Smooth muscle cell of the pulmonary artery (primary cell): ENCODE measurements at places on chromosomes 3 and 15. TPM values are rescaled to one million over a fixed set of nuclear protein-coding genes. Genes with fewer than 3 reads are reported as not detected.

EFCC1 gene
- total RNA-seq: not detected in 2 replicates

GOLGA8J gene
- not detected in 2 replicates for total RNA-seq

ST3GAL6 gene
- total RNA-seq: 6.4 and 19.9 TPM in 2 replicates

SLCO2A1 gene
- total RNA-seq: under 0.01 TPM in 2 replicates

CYP8B1 gene
- not detected in 2 replicates for total RNA-seq

DUOX1 gene
- 0.13 TPM in 1 of 2 replicates, not detected in the other for total RNA-seq

SLC2A2 gene
- not detected in 2 replicates for total RNA-seq

ZPLD1 gene
- 0.13 and 1.1 TPM in 2 replicates for total RNA-seq

P2RY1 gene
- 0.17 and 0.59 TPM in 2 replicates for total RNA-seq

STAB1 gene
- 0.50 and 0.59 TPM in 2 replicates for total RNA-seq

TMEM212 gene
- total RNA-seq: not detected in 2 replicates

TPRG1 gene
- total RNA-seq: 0.40 and 0.52 TPM in 2 replicates

TLR9 gene
- under 0.01 and 0.23 TPM in 2 replicates for total RNA-seq

GOLGA8N gene
- total RNA-seq: 6.8 and 7.1 TPM in 2 replicates

CHRD gene
- 1.5 and 10.9 TPM in 2 replicates for total RNA-seq

SLC9C1 gene
- 0.20 and 0.43 TPM in 2 replicates for total RNA-seq

PLSCR5 gene
- total RNA-seq: not detected in 2 replicates

RASGRP1 gene
- total RNA-seq: 1.1 and 5.1 TPM in 2 replicates

ZNF35 gene
- total RNA-seq: 8.0 and 9.7 TPM in 2 replicates

STX19 gene
- 0.07 and 0.10 TPM in 2 replicates for total RNA-seq

ADGRG7 gene
- total RNA-seq: 0.07 TPM in 1 of 2 replicates, not detected in the other

RHCG gene
- 0.07 and 0.50 TPM in 2 replicates for total RNA-seq

FOXL2 gene
- 0.10 TPM in 1 of 2 replicates, not detected in the other for total RNA-seq

CD86 gene
- total RNA-seq: not detected in 2 replicates

ATP6V1A gene
- total RNA-seq: 105 and 107 TPM in 2 replicates

SPESP1 gene
- total RNA-seq: 1.7 and 9.8 TPM in 2 replicates

UTS2B gene
- 0.39 and 0.53 TPM in 2 replicates for total RNA-seq

RMDN3 gene
- 21.3 and 24.7 TPM in 2 replicates for total RNA-seq
